ENCODE measurements at places on chromosomes 12 and 14. TPM values are rescaled to one million over a fixed set of nuclear protein-coding genes. Genes with fewer than 3 reads are reported as not detected.

DNA sequence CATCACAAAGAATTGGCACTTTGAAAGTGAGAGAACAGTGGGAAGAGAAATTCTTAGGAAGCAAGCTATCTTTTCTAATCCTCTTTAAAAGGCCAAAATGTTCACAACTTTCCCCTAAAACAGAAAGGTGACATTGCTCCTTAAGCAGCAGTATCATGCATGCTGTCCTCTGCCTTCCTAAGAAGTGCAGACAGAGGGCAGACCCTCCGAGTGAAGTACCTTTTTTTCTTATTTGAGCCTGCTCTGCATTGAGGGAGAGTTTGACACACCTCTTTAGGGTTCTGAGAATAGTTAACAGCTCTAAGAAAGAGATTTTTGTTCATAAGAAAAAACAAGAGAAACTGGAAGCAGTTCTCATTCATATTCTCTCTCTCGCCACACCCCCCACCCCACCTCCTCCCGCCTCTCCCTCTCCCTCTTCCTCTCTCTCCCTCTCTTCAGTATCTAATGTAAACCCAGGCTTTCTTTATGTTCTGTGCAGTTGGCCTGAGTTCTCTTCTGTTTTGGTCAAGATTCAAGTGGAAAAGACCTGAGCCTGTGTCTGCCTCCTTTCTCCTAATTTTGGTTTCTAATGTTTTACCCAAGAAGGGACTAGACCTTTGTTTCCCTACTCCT lies 709.1 kb downstream of the DIO2 start:
- no peak for DNase-seq

DNA sequence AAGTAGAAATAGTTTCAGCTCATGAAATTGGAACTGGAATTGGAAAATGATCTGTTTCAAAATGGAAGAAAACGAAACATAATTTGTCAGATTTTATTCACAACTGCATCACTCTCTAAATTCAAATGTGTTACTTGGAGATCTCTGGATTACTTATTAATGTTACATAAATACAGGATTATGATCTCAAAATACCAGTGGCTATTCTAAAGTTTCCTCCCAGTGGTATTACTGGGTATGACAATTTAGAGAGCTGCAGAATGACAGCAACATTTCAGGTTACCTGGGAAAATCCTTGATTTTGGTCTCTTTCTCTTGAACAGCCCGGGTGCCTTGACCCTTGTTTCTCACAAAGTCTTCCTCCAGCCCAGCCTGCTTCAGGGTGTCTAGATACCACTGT lies 14.2 kb downstream of the FAM161B start:
- peak; percentile 15 for DNase-seq

The TAS2R9 gene
- total RNA-seq: 0.35 TPM

DNA sequence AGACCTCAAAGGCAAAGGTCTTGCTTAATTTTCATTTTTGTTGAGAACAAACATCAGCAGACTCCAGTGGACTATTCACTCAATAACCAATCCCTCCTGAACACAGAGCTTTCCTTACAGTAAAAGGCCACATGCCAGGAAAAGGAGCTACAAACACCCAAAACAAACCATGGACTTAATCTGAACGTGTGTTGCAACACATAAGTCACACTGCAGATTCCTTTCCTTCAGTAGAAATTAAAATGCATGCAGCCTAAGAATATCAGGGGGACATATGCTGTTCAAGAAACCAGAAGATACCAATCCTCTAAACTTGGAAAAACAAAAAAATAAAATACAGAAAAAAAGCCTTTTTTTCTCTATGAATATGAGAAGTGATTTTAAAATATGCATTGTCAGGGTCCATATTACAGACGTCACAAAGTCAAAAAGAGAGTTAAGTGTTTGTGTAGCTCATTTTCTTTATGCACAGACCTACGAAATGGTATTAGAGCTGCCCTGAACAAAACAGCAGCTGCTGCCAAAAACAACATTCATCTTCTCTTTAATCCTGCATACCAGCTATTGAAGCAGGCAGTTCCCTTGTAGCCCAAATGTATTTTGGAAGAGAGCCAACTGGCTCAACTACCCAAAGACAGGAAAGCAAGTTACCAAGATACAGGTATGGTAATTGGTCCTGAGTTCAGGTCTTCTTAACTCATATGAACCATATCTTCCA lies 26.2 kb downstream of the KITLG start:
- peak; percentile 92 for DNase-seq

DNA sequence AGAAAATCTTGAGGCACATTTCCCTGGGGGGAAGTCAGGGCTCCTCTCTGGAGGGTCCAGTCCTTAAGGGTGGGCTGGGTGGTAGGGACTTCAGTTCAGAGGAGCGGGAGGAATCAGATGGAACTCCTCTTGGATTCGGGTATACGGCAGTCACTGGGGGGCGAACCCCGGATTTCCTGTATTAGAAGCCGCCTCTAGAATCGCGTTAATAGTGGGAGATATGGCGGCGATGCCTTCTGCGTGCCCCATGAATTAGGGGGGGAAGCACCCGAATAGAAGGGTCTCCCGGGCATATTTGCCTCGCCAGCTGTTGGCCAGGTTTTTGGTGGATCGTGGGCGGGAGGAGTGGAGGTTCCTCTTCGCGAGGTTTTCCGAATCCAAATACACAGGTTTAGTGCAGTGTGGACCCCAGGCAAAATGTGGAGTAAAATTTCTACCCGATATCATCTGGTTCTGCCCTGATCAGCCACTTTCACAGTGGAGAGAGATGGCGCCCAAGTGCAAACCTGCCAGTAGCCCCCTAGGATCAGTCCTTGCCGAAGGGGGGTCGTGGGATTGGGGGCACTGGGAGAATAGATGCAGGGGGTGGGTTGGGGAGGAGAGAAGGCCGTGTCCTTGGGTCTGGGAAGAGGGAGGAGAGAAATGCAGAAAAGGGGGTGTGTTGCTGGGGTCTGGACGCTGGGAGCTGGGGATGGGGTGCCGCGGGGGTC lies 628 bp downstream of the MEG3 start:
- DNase-seq: no peak

- DNase-seq: no peak
Measured at GRCh38 chr12:51448618-51449256, 24.1 kb downstream of the SLC4A8 start.

The PRR13 gene
- 45.1 TPM for total RNA-seq

DNA sequence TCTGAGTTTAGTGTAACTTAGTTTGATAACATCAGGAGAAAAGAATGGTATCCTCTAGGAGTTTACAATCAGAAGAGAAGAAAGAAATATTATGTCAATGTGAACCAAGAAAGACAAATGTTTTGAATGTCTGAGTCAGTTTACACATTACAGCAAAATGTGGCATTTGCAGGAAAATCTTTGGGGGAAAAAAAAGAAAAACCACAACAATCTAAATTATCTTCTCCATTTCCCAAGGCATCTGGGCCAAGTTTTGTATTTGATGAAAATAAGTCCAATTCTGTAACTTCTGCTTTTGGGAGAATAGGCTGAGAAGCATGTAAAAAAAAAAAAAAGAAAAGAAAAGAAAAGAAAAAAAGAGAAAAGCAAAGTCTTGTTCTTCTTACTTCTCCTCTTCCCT lies 58.8 kb upstream of the FLRT2 start:
- no peak for DNase-seq

GRCh38 chr12:89386138-89386537 lies 33.8 kb upstream of the DUSP6 start:
- DNase-seq: peak; percentile 62

The HOXC12 gene
- not detected for total RNA-seq

- DNase-seq: no peak
Measured at GRCh38 chr14:97757491-97757890, 960.3 kb downstream of the VRK1 start.

- no peak for DNase-seq
Measured at GRCh38 chr14:69983317-69983716, 104.1 kb downstream of the SMOC1 start.

GRCh38 chr12:124715121-124715990 lies 147.9 kb upstream of the NCOR2 start:
- no peak for DNase-seq

GRCh38 chr14:68894802-68895703 lies 84.0 kb downstream of the ACTN1 start:
- peak; percentile 28 for DNase-seq

The TBX3 gene
- total RNA-seq: 2.8 TPM

The USP44 gene
- 7.2 TPM for total RNA-seq

DNA sequence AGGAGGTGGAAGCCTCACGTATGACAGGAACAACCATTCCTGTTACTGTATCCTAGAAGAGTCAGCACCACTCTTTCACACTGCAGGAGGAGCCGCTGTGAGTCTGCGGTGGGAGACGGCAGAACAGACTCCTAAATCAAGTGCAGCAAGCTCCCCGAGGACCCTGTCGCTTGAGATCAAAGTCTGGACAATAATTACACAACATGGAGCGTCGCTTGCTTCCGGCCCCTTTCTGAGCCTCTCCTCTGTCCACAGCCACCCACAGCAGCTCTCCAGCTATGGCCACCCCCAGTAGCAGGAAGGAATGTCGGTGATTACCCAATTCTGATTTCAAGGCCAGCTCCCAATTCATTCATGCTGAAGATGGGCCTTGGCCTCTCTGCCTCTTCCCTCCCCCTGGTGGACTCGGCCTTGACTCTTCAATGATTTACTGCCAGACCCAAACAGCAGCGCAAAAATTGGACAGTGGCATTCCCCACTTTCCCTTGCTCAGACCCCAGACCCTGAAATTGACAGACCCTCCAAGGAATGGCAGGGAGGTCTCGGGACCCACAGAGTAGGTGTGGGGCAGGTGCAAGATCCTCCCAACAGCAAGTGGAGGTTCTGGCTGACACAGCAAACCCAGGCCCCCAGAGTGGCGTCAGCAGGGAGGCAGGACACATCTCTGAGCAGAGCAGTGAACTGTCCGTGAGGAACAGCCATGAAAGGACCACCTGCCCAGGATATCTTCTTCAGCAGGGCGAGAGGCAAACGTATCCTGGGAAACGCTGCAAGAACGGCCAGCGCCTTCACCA lies 272.7 kb upstream of the DIO3 start:
- no peak for DNase-seq

DNA sequence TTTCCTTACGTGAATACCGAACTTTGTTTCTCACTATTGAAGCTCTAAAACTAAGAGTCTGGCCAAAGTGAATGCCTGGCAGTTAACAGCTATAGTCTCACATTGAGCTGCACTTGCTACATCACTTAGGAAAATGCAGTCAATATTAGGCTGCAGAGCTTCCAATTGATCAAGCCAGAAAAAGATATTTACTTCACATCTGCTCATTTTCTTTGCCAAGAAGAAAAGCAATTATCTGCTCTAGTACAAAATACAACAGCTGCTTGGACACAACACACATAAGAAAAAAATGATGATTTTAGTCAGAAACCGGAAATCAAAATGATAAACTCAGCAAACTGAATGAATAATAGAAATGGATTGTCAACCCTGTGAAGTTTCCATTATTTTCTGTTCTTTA lies 45.4 kb downstream of the TMTC1 start:
- DNase-seq: no peak

The C14orf180 gene
- total RNA-seq: not detected

DNA sequence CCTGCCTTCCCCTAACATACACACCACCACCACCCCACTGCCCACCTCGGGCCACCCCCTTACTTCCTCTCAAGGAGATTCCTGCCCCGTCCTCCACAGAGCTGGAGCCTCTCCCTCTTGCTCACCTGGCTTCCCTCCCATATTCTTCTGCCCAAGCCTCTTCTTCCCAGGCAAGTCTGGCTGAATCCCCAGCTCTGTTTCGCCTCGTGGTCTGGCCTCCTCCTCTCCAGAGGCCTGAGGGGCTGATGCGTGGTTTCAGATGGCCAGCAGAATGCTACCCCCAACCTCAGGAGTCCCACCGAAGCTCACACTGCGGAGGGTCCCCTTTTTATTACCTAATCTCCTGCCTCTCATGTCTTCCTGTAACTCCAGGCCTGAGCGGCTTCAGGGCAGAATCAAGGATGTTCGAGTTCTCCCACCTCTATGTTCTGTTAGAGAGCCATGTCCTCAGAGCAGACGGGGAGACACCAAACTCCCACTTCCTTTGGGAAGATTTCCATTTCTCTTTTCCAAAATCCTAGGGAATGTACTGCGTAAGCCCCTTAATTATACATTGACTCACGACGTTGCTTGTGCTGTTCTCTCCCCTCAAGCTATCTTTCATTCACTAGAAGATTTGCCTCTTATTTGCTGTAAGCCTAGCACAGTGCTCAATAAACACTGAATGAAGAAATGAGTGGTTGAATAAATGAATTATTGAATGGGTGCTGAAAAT lies 33.9 kb upstream of the LTBP2 start:
- DNase-seq: no peak

DNA sequence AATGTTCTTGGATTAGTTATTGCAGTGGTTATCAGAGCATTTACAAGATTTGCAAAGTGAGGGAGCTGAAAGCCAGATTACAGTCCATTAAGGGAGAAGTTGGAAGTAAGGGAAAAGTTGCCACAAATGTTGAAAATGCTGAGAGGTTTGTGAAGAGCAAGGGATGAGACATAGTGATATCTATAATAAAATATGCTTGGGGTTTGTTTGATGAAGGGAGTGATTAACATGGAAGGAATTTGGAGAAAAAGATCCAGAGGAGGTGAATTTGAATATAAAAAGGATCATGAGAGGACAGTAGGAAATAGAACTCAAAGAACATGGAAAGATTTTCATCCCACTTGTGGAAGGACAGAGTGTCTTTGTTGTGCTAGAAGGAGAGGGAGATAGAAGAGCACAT lies 19.3 kb upstream of the CCER1 start:
- peak; percentile 15 for DNase-seq

- peak; percentile 48 for DNase-seq
Measured at GRCh38 chr14:103398427-103399195, 13.4 kb downstream of the MARK3 start.

- DNase-seq: no peak
Measured at GRCh38 chr14:50728836-50729235, 60.7 kb upstream of the SAV1 start.

All from renal cortical epithelial cell (primary cell).